ENCODE measurements at places on chromosomes 11 and 22. TPM values are rescaled to one million over a fixed set of nuclear protein-coding genes. Genes with fewer than 3 reads are reported as not detected.

APOBEC3C gene
- 29.0 TPM for total RNA-seq

CHADL gene
- total RNA-seq: not detected

PRMT3 gene
- 21.3 TPM for total RNA-seq

MIOX gene
- total RNA-seq: not detected

ADM2 gene
- total RNA-seq: 0.69 TPM

LSP1 gene
- 2.7 TPM for total RNA-seq

CENPM gene
- 37.6 TPM for total RNA-seq

LDHAL6A gene
- not detected for total RNA-seq

P4HA3 gene
- 49.8 TPM for total RNA-seq

TRIM44 gene
- 30.6 TPM for total RNA-seq

RASGRP2 gene
- 0.88 TPM for total RNA-seq

OR56A1 gene
- not detected for total RNA-seq

TNNT3 gene
- not detected for total RNA-seq

TRMT2A gene
- total RNA-seq: 24.7 TPM

LYVE1 gene
- 0.27 TPM for total RNA-seq

C11orf42 gene
- not detected for total RNA-seq

PHF21B gene
- total RNA-seq: 1.2 TPM

OR5P2 gene
- not detected for total RNA-seq

SPON1 gene
- not detected for total RNA-seq

SCN4B gene
- total RNA-seq: 0.05 TPM

All from A549 treated with ZK216348 at 1 μM for 4 hours (cell line).